ENCODE measurements at places on chromosomes 16 and 17.

DNA sequence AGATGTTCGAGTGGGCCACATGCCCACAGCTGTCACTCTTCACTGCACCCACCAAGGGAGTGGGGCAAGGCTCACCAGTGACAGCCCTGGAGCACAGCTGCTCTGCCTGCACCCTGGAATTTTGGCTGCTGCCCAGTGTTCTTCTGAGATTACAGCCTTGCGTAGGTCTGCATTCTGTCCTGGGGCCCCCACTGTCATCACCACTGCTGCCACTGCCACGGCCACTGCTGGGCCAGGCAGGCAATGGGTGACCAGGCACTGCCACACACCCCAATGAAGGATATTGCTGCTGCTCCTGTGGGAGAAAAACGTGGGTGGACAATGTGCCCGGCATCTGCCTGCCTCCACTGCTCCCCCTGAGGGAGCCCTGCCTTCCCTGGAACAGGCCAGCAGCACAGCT lies 1717.0 kb downstream of the TP53TG3F start:
- DNase-seq: no peak

GRCh38 chr17:73522696-73523095 lies 121.5 kb downstream of the SDK2 start:
- DNase-seq: no peak

DNA sequence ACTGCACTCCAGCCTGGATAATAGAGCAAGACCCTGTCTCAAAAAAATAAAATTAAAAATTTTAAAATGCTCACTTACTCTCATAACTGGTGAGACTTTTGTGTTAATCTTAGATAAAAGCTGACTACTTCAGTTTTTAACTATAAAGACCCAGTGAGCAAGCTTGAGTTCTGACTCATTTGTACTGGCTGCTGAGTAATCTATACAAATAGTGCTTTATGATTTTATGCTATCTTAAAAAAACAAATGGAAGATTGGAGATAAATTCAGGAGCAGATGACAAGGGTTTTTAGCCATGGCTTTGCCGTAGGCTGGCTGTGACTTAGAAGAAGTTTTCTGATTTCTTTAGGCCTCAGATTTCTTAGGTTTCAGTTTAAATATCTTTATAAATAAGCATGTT lies 30.5 kb downstream of the SNTB2 start:
- no peak for DNase-seq

DNA sequence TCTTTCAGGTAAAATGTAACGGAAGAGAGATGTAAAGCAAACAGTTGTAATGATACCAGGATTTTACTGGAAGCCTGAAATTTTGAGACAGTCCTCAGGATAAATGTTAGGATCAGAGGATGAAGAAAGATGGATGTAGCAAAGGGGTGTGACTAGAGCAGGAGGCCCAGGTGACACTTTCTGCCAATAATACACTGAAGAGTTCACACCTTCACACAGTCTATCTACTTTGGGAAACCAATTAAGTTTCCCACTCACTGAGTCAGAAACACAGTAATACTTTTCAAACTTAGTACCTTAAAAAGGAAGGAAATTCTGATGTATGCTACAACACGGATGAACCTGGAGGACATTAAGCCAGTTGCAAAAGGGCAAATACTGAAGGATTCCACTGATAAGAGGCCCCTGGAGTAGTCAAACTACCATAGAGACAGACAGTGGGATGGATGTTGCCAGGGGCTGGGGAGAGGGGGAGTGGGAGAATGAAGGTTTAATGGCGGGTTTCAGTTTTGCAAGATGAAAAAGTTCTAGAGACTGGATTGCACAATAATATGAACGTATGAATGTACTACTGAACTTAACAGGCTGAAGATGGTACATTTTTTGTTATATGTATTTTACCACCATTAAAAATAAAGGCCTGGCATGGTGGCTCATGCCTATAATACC lies 62.3 kb downstream of the CYTH1 start:
- DNase-seq: no peak

GRCh38 chr17:15169676-15170075 lies 95.5 kb downstream of the PMP22 start:
- DNase-seq: no peak

Data from stimulated activated CD4-positive, alpha-beta T cell treated with anti-CD3 and anti-CD28 coated beads, TNF-alpha, amount 100 ng/mL, for 1 hour (primary cell).